ENCODE measurements at places on chromosomes 16 and 17.
A peak's percentile ranks its signal among the peaks of the same experiment; 100 is the strongest.

- DNase-seq: no peak
Measured at GRCh38 chr17:45729294-45729907, 54.7 kb upstream of the CRHR1 start.

GRCh38 chr17:14354807-14355206, 53.9 kb downstream of the HS3ST3B1 start:
- DNase-seq: no peak

DNA sequence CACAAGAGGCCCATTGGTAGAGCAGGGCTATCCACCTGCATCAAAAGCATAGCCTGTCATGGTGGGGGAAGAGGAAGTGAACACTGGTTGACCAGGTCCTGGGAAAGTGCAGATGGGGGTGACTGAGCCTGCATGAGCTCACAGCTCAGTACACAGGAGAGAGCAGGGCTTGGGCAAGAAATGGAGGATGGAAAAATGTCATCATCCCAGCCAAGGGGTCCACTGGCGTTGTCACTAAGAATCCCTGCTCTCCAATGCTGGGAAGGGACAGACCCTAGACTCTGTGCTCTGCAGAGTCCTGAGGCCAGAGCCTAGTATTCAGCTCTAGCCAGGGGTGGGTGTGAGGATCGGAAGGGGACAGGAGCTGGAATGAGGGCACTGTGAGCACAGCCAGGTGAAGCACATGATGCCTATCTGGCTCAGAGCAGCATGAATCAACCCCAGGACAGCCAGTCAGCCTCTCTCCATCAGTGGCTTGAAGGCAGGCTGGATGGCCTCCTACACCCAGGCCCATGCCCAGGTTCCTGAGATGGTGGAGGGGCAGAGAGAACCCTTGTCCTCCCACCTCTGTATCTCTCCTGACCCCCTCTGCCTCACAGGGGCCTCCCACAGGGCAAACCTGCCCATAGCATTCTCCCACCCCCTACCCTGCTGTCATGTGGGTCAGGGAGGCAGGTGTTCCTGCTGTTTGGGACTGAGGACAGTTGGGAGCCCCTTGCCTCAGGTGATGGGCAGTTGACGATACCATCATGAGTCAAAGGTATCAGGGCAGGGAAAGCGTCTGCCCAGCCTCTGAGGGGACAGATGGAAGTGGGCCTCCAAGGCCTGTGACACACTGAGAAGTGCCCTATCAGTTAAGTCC, 13.8 kb upstream of the CTCF start:
- no peak for DNase-seq

DNA sequence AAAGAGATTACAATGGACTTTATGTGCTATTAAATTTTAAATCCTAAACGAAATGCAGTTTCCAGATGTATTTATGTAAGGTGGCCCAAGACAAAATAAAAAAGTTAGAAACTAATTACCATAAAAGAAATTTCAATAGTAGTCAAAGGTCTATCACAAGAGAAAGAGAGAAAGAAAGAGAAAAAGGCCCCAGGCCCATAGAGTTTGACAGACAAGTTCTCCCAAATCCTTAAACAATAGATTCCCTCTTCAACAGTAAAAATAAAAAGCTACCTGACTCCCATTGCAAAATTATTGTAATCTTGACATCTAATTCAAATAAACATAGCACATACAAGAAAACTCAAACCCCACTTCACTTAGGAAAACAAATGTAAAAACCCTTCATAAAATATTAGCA, 8.6 kb upstream of the ERCC4 start:
- DNase-seq: no peak

DNA sequence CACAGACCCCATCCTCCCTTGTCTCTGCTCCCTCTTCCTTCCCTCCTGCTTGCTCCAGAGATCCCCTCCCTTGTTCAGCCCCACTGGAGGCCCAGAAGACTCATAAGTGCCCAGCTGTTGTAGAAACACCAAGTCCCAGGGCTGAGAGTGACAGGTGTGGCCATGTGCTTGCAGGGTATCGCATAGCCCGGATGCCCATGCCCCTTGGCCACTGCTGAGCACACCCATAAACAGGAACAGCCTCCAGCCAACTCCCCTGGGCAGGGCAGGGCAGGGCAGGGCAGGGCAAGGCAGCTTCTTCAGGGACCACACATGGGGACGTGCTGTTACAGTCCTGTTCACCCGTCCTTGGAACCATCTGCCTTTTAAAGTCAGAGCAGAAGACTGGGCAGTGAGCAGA, 2.0 kb downstream of the CACNG1 start:
- DNase-seq: no peak

DNA sequence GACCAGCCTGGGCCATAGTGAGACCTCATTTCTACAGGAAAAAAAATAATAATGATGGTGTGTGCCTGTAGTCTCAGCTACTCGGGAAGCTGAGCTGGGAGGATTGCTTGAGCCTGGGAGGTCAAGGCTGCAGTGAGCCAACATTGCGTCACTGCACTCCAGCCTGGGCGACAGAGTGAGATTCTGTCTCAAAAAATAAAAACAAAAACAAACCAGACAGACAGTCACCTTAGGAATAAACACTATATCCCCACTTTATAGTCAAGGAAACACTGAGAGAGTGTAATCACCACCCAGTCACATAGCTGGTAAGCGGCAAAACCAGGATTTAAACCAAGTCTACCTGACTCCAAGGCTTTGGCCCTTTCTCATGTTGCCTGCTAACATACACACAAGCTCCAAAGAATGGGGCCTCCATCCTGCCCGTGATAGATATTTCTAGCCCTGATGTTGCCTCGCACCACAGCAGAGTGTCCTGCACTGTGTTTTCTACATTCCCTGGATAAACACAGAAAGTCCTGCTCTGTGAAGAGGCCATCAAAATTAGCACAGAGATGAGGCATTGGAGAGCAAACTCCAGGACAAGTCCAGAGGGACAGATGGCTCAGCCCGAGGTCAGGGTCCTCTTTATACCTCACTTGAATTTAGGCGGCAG, 66.1 kb upstream of the SMURF2 start:
- DNase-seq: peak; percentile 56

- no peak for DNase-seq
Measured at GRCh38 chr16:83302853-83303252, 504.9 kb upstream of the HSBP1 start.

DNA sequence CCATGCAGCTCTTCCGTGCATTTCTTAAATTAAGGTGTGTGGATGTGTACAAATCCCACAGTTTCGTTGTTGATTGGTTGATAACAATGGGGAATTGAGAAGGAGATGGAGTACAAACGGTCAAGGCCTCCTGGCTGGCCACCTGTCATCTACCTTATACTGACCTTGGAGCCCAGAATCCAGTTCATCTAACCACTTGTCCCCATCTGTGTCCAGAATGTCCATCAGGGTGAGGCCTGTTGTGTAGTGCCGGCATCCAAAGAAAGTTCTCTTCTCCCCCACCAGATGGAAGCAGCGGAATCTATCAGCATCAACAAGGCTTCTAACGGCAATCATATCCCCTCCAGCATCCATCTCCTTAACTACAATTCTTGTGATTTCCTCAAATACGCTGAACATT, 1.5 kb downstream of the GSDMB start:
- DNase-seq: peak; percentile 50

- no peak for DNase-seq
Measured at GRCh38 chr17:17910060-17910459, 62.1 kb downstream of the TOM1L2 start.

- DNase-seq: no peak
Measured at GRCh38 chr17:73773702-73774101, 129.5 kb upstream of the SDK2 start.

GRCh38 chr16:81443688-81444447, 740 bp upstream of the CMIP start:
- no peak for DNase-seq

DNA sequence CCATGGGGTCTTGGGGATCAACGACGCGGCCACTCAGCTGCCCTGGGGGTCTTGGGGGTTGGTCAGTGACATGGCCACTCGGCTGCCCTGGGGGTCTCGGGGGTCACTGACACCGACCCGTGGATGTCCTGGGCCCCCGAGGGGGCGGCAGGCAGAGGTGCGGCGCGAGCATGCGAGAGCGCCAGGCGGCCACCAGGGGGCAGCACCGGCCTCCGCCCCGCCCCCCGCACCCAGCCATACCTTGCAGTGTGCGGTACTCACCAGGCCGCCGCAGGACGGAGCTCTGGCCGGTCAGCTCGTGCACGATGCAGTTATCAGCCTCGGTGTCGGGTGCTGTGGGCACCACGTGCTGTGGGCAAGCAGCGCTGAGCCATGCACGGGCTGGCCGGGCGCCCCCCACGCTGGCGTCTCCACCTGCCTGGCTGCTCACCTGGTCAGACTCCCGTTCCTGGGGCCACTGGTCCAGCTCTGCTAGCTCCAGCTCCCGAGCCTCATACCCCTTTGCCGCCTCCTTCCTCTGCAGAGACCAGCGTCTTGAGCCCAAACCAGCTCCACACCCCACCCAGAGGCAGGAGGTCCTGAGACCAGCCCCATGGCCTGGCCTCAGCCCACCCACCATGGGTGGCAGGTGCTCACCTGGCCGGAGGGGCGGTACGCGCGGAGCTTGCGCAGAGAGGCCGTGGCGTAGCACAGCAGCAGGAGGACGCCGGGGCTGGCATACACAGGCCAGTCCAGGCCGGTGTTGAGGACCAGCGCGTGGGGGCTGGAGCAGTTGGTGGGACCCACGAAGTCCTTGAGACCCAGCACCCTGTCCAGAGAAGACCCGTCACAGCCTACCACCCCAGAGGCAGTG, 31.2 kb downstream of the CTU2 start:
- peak; percentile 84 for DNase-seq

GRCh38 chr16:8523932-8524331, 66.4 kb downstream of the TMEM114 start:
- DNase-seq: no peak

GRCh38 chr17:36544307-36545076, at the start of gene GGNBP2:
GGNBP2 (plus strand) TSS chr17:36544919; CDS start chr17:36545725, 806 bp downstream.
- DNase-seq: peak; percentile 97

DNA sequence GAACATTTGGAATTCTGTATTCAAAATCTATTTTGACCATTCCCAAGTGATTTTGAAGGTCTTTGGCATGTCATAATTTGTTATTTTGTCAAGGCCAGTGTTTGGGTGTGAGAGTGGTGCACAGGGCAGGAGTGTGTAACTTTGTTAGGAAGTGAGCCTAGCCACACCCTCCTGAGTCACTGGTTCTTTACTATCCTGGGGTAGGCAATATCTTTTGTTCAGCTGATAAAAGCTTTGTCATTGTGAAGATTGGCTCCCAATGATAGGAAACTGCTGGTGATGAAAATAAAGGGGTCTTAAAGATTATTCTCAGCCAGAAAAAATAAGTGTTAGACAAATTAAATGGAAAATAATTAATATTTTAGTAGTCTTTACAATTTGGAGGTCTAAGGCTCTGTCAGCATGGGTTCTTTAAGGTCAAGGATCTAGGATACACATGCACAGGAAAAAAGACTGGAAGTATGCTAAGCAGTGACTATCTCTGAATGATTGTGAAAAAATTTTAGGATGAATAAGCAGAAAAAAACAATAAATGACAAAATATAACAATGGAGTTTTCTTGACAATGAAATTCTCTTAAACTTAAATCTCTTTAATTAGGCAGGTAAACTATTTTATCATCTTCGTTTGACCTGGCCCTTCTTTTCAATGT, 5.1 kb downstream of the UBN1 start:
- DNase-seq: peak; percentile 65

DNA sequence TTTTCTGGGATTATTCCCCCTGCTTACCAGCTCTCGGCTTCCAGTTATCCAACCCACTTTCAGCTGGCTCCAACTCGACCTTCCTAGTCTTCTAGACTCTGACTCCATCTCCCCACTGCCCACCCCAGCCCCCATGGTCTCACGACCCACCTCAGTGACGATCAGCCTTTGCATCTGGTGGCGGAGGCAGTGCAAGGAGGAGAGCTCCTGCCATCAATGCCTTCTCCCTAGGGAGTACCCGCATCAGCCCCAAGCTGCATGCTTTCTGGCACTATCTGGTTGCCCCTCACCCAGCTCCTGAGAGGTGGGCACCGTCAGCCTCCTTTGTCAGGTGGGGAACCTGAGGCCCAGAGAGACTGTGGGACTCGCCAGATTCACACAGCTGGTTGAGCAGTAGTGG, 72.6 kb upstream of the RPL38 start:
- no peak for DNase-seq

DNA sequence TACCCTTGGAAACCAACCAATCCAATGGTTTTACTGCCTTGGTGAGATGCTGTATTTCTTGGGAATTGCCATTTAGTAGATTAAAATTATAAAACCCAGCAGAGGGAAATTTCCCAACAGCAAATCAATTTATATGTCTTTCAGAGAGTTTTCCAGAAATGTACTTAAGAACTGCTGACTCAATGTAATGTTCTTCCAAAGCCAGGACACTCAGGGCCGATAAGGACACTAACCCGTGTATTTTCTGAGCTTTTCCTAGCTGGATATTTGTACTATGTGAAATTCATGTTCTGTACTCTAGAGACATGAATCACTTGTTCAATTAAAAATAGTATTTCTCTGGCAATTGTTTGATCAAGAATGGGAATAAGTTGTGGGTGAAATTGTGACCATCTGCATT, 121.4 kb downstream of the KCNJ2 start:
- DNase-seq: no peak

DNA sequence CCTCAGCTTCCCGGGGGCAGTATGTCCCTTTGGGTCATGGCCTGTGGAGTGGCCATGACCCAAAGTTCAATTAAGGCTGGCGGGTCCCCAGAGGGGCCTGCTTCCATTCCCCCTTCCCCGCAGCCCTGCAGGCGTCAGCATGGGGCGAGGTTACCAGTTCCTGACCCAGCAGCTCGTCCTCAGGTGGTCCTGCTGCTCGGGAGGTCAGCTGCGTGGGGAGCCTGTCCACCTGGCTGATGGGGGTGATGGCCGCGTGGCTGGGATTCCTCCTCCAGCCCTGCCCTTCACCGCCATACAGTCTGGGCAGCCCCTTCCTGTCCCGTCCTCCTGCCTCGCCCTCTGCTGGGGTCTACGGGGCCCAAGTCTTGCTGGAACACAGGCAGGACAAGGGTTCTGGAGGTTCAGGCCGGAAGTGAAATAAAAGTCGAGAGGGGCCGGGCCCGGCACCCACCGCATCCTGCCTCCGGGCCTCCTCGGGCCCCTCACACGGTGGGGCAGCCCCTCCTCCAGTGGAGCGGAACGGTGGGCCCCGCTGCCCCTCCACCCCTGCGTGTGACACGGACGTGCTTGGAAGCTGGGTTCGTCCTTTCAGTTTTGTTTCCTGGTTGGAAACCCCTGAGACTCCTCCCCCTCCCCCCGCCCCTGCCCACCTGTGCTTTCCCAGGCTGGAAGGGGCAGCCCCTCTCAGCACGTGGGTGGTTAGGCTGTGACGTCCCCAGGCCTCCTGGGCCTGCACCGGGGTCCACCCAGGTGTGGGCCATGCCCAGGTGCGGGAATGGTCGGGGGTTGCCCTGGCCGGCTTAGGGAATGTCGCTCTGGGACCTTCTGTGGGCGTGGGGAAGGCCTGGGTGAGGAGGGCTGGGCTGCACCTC, 6.8 kb downstream of the UBALD2 start:
- no peak for DNase-seq

DNA sequence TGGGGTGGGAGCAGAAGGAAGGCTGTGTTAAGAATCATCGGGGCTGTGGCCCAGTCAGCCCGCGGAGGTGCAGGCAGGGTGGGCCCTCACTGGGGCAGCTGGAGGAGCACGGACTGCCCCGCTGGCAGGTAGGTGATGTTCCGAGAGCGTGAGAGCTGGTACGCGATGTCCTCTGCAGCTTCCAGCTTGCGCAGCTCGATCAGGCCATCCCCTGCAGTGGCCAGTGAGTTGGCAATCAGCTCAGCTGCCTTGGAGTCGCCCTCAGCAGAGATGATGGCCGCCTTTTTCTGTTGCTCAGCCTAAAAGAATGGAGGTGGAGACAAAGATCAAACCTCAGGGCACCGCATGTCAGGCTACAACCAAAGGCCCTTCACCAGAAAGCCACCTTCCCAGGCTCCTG, 9.8 kb downstream of the PHB1 start:
- no peak for DNase-seq

Data from ELR (cell line).